Esophagus mucosa (tissue), 1 donor: ENCODE measurements at places on chromosomes 11 and 22. TPM values are rescaled to one million over a fixed set of nuclear protein-coding genes. Genes with fewer than 3 reads are reported as not detected.

Gene TSPAN18
- 2.3 TPM for total RNA-seq

Gene KRTAP5-10
- total RNA-seq, result 0.16 TPM

Gene LRRC56
- total RNA-seq, result 1.3 TPM

DNA sequence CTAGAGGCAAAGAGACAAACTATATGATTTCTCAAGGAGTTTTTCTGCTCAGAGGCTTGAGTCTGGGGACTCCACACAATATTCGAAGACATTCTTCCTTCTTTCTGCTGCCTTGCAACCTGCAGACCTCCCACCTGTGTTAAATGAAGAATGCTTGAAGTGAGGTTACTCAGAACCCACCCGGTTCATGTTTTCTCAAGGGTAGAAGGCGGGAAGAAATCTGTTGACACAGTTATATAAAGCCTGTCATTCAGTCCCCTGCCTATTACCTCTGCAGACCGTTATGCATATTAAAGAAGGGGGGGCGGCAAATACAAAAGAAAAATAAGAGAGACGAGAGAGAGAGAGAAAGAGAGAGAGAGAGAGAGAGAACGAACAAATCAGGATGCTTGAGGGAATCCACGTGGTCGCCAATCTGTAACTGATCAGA lies 2.2 kb upstream of the KMT2A start:
- no peak for ATAC-seq

GRCh38 chr11:107669191-107669740 lies 42.6 kb downstream of the SLN start:
- ATAC-seq, result no peak

GRCh38 chr11:125637840-125638239 lies 12.9 kb downstream of the CHEK1 start:
- no peak for ATAC-seq

- peak; percentile 45 for ATAC-seq
Observed at GRCh38 chr11:2406878-2407410, 6.4 kb downstream of the TSSC4 start.

DNA sequence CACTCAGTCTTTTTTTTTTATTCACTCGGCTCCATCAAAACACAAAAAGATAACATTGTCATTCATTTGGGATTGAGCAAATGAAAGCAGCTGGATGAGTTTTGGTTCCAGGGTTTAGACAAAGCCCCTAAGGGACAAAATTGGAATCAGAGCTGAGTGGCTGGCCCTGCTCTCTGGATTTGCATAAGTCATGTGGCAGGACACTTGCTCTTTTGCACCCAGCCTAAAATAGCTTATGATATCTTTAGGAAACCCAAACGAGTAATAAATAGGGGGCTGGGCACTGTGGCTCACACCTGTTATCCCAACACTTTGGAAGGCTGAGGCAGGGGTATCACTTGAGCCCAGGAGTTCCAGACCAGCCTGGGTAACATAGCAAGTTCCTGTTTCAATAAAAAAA lies 11.0 kb upstream of the TMEM121B start:
- no peak for ATAC-seq
